Activated T-cell treated with anti-CD3 and anti-CD28 coated beads, Interleukin-2, amount 50 U/mL, for 1 hour (primary cell): ENCODE measurements at places on chromosomes 2 and 18.

- no peak for DNase-seq
These were observed 456.2 kb downstream of the PARD3B start for GRCh38 chr2:205001300-205001966.

DNA sequence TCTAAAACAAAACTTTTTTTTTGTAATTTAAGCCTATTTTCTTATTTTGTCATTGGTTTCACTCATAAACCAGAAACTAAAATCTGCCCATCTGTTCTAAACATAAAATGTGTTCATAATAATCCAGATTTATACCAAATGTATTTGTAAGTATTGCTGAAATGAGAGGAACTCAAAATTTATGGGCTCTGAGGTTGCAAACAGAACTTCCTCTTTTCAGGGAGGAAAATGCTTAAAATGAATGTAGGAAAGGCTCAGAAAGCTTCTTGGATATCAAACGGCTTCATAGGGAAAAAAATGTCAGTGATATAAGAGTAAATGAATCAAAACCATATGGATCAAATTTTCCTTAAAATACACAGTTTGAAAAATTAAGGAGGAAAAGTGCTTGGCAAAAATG, 83.9 kb downstream of the PAX3 start:
- no peak for DNase-seq

GRCh38 chr18:68847219-68847837, 49.4 kb downstream of the CCDC102B start:
- DNase-seq, result no peak

- DNase-seq, result no peak
These were observed 30.8 kb upstream of the ODC1 start for GRCh38 chr2:10478916-10479315.

GRCh38 chr2:202717598-202718310, 83.0 kb downstream of the FAM117B start:
- DNase-seq, result no peak

GRCh38 chr2:197850882-197851450, 46.6 kb downstream of the PLCL1 start:
- DNase-seq, result no peak

GRCh38 chr2:204129591-204130294, 193.2 kb downstream of the ICOS start:
- DNase-seq, result no peak

- no peak for DNase-seq
These were observed 33.0 kb downstream of the UPP2 start for GRCh38 chr2:158134655-158135054.

- DNase-seq, result no peak
These were observed 54.7 kb upstream of the SP5 start for GRCh38 chr2:170660409-170660808.

DNA sequence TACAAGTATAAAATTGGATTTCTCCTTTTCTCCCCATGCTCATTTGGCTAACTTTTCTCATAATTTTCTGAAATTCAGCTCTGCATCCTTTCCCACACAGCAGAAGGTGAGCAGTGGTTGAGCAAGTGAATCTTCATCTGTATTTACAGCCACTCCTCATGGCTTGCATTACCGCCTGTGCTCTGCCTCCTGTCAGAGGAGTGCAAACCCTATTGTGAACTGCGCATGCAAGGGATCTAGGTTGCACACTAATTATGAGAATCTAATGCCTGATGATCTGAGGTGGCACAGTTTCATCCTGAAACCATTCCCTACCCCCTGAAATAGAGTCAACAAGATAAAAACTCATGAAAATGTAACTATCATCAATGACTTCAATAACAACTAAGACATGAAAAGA, 20.0 kb downstream of the ME2 start:
- DNase-seq, result no peak

DNA sequence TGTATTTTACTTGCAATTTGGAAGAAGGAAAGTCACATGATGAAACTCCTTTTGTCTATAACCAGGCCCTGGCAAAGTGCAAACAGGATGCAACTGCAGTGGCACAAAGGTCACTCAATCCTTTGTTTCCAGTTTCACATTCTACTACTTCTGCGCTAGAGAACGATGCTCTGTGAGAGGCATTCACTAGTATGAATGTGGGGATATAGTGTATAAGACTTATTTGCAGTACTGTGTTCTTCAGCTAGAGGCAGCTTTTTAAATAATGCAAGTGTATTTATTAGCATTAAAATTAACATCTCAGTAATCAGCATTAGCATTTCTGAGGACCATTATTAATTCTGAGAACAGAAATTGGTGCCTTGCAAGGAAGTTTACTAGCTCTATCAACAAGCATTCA, 68.9 kb downstream of the PRPF40A start:
- no peak for DNase-seq

DNA sequence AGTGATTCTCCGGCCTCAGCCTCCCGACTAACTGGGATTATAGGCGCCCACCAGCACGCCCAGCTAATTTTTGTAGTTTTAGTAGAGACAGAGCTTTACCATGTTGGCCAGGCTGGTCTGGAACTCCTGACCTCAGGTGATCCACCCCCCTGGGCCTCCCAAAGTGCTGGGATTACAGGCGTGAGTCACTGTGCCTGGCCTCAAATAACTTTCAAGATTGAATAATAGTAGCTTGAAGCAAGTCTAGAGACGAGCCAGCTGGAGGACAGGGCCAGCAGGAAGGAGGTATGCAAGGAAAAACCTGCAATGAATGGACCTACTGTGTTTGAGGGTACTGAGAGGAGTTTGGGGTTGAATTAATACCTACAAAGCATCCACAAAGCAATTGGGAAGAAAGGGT, 87.5 kb downstream of the MSH2 start:
- DNase-seq, result no peak

GRCh38 chr2:9205486-9205885, 1.1 kb upstream of the ASAP2 start:
- no peak for DNase-seq

DNA sequence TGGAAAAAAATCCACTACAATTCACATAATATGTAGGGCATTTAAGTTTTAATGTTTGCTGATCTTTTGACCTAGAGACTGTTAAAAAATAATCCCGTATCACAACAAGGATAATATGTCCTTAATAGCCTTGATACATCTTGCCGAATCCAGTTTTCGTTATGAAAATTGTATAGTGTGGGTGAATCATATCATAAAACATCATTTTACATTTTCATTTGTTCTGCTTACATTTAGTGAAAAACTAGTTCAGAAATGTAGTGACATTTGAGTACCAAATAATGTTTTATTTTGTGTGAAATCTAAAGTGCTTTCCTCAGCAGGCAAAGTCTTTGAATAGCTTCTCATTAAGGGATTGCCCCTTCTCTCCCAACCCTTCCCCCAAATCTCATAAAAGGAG, 1.9 kb downstream of the AFTPH start:
- no peak for DNase-seq

DNA sequence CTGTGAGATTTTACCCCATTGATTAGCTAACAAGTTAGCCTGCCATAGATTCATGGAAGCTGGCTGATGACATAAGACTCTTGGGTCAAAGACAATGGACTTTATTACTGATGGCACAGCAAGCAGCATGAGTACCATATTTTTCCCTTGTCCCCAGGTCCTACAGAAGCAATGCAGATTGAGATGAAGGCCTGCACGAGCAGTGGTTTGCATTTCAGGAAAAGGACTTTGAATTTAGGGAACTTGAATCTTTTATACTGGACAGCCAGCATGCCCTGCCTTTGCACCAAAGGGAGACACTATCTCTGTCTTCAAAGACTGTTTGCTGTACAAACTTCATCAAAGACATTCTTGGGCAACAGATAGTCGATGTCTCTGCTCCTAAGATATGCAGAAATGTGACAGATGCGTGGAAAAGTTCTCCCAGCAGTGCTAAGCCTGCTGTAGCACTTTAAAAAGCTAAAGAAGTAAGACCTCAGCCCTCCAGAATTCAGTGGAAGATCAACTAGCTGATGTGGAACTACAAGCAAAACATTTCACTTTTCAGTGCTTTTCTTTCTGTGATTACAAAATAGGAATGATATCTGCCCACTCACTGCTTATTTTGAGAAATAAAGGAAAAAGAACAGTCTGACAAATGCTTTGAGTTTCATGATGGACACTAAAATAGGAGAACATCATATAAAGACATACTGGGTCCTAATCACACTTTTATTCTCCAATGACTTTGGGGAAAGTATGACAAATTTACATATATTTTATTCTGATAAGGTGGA, 44.4 kb upstream of the TANK start:
- DNase-seq, result no peak

DNA sequence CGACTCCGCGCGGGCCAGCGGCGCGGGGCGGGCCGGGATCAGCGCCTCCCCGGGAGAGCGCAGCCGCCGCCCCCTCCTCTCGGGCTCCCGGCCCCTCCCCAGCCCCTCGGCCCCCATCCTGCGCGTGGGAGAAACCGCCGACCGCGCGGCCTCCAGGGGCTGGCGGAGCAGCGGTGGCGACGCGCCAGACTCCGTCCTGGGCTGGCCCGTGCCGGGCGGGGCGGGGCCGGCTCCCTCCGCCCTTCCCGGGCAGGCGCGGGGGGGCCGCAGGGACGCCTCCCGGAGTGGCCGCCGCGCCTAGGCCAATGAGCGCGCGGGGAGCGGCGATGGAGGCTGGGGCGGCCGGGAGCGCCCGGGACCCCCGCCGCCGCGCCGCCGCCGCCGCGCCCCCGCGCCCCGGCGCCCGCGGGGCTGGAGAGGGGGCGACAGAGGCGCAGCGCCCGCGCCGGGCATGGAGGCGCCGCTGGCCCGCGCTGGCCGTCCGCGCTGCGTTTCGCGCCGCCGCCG, 49.1 kb downstream of the KCNIP3 start:
- DNase-seq, result no peak

DNA sequence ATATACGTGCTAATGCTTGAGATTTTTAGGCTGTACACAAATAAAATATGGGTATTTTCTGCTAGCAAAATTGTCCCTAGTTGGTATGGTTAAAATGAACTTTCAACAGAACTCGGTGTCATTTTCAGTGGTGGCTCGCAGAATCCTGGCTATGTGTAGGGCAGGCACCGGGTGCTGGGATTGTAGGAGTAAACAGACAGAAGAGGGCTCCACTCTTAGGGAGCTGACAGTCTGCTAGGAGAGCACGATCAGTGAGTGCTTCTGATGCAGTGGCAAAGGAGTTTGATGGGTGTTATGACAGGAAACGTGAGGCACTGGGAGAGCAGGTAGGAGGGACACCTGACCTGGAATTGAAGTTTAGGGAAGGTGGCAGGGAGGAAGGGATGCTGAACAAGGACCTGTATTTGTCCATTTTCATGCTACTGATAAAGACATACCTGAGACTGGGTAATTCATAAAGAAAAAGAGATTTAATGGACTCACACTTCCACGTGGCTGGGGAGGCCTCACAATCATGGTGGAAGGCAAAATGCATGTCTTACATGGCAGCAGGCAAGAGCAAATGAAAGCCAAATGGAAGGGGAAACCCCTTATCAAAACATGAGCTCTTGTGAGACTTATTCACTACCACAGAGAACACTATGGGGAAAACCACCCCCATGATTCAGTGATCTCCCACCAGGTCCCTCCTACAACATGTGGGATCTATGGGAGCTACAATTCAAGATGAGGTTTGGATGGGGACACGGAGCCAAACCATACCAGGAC, 105.4 kb upstream of the LCLAT1 start:
- no peak for DNase-seq

DNA sequence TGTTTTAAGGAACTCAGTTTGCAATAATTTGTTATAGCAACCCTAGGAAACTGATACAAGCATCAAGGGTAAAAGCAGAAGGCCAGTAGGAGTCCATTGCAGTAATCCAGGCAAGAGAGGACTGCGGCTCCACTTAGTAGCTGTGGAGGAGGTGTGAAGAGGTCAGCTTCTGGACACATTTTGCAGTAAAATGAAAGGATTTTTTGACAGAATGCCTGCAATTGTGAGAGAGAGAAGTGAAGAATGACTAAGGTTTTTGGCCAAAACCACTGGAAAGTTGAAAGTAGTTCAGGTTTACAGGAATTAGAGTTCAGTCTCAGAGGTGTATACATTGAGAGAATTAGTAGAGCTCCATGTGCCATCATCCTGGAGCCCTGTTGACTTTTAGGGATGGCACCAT, 129.5 kb downstream of the RHBDD1 start:
- DNase-seq, result no peak

- no peak for DNase-seq
These were observed 37.5 kb upstream of the KLHL14 start for GRCh38 chr18:32810314-32810713.

DNA sequence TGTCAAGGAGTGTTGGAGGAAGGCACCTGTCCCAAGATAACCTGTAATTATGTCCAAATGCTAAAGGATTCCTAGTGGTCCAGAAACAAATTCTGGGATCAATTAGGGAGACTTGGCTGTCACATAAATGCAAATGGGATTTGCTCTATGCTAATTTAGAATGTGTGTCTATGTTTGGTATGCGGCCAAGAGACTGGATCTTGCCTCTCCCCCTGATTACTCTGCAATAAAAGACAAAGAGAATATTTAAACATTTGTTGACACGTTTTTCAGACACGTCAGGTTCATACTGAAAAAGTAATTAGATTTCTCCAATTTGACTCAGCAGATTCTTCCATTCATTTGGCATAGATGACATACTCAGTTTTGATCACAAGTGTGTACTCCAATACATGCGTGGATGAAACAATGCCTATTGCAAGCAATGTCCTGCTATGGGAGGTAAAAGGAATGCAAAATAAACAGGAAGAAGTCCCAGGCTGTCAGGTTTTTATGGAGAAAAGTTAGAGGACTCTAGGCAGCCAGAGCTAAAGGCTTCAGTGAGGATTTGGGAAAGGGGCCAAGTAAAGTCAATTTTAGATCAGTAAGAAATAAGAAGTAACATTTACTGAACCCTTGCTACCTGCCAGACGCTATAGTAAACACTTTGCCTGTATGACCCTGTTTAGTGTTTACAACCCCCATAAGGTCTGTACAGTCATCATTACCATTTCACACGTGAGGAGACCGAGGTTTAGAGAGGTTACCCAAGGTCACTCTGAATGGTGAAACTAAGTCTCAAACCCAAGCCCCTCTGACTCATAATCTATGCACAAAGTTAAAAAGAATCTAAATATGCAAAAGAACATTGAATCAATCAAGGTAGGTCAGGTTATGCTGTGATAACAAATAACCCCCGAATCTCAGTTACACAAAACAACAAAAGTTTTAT, 7.8 kb downstream of the ANTXR1 start:
- no peak for DNase-seq

- no peak for DNase-seq
These were observed 219.5 kb downstream of the BCL2 start for GRCh38 chr18:63099848-63100629.

GRCh38 chr2:15355386-15355785, 205.7 kb downstream of the NBAS start:
- no peak for DNase-seq

GRCh38 chr2:142980246-142981068, 103.0 kb downstream of the KYNU start:
- DNase-seq, result no peak

GRCh38 chr18:27214831-27215230, 29.7 kb upstream of the CHST9 start:
- DNase-seq, result no peak

- DNase-seq, result no peak
These were observed 14.5 kb downstream of the IL1R2 start for GRCh38 chr2:102005989-102006885.

DNA sequence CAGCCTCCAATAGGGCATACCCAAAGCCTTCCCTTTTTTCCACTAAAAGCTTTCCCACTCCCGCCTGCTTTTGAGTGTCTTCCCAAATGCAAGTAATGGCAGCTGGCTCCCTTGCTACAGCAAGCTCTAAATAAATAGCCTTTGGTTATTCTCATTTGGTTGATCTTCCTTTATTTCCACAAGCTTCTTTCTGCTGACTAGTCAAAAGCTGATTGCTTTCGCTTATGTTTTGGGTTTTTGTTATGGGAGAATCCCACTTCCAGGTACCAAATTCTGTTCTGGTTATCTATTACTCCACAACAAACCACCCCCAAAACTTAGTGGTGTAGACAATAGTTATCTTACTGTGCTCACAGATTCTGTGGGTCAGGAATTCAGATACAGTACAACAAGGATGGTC, 22.3 kb downstream of the SP5 start:
- DNase-seq, result no peak
